Mammary epithelial cell (primary cell): ENCODE measurements at places on chromosomes 3 and 15.
A peak's percentile ranks its signal among the peaks of the same experiment; 100 is the strongest.

DNA sequence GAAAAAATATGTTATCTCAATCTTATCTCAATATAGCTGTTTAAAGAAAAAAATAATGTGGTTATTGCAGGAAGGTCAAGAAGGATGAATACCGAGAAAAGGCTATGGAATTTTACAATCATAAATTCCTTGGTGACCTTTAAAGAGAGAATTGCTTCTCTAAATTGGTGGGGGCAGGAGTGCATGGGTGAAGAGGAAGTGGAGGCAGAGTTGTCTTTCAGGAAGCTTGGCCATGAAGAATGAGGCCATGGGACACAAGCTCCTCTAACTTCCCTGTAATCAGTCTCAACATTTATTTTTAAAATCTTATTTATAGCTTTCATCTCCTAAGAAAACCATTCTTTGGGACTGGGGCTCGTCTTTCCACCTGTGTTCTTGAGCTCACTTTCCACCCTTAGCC is 22.4 kb upstream of the ALDH1A2 start:
- no peak for DNase-seq

- DNase-seq = no peak
Measured at GRCh38 chr15:66045542-66045941, 176.3 kb downstream of the RAB11A start.

- no peak for DNase-seq
Measured at GRCh38 chr3:157300094-157300493, 136.6 kb upstream of the PTX3 start.

DNA sequence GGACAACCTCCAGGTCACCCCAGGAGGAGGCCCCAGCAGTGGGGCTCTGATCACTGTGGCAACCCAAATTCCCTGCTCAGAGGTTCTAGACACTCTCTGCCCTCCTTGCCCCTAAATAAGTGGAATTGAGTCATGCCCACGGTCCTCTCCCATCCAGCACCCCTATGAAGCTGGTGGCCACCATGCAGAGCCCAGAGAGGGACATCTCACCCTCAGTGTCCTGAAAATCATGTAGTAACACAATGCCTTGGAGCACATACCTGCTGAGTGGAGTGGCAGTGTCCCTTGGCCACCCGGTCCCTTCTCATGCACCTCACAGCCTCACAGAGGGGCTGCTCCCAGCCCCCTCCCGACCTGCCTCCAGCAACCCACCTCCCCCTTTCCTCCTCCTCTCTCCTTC is 114.3 kb upstream of the MEF2A start:
- no peak for DNase-seq

DNA sequence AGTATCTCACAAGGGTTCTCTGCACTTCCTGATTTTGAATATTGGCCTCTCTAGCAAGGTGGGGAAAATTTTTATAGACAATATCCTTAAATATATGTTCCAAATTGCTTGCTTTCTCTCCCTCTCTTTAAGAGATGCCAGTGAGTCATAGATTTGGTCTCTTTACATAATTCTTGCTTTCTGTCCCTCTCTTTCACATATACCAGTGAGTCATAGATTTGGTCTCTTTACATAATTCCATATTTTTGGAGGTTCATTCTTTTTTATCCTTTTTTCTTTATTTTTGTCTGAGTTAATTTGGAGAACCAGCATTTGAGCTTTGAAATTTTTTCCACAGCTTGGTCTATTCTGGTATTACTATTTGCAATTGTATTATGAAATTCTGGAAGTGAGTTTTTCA is 77.7 kb upstream of the NUDT16 start:
- peak; percentile 18 for DNase-seq

- no peak for DNase-seq
Measured at GRCh38 chr15:28936081-28936480, 50.3 kb downstream of the APBA2 start.

- DNase-seq = no peak
Measured at GRCh38 chr3:179794355-179794754, 141.5 kb downstream of the USP13 start.

DNA sequence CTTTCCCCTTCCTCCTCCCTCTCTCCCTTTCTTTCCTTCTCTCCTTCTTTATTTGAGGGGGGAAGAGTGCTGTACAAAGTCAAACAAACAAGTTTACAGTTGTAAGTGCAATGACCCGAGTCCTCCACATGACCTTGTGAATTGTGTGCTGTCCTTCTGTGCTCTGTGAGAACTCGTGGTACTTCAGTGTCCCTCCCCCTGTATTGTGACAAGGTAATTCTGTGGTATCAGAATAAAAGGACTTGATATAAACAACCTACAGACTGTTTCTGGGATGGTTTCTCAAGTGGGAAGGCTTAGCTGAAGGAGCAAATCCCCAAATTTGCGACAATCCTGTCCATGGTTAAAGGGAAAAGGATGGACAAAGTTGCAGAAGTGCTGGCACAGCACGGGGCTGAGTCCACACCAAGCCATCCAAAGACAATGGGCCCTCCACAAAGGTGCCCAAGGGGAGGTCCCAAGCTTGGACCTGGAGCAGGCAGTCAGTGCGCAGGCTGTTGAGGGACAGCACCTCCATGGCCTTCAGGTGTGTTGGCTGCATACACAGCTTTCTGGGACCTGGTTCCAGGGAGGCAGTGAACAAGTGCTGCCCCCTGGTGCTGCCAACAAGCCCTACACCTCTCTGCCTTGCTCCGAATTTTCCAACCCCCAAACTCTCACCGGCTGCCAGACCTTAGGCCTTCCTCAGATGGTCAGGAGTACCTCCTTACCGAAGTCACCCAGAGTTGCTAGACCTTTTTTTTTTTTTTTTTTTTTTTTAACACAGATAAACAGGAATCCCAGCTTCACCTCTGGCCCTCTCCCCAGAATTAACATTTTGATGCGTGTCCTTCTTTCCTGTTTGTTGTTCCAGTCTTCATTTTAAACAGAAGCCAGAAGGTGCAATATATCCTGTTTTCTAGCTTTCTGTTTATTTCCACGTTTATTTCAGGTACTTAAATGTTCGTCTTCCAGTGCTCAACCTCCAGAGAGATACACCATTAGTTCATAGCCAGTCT is 2.6 kb upstream of the APEH start:
- DNase-seq = peak; percentile 61

GRCh38 chr15:58399739-58400138 is 32.1 kb upstream of the LIPC start:
- DNase-seq = no peak

- DNase-seq = no peak
Measured at GRCh38 chr15:67968564-67968963, 85.6 kb upstream of the PIAS1 start.

DNA sequence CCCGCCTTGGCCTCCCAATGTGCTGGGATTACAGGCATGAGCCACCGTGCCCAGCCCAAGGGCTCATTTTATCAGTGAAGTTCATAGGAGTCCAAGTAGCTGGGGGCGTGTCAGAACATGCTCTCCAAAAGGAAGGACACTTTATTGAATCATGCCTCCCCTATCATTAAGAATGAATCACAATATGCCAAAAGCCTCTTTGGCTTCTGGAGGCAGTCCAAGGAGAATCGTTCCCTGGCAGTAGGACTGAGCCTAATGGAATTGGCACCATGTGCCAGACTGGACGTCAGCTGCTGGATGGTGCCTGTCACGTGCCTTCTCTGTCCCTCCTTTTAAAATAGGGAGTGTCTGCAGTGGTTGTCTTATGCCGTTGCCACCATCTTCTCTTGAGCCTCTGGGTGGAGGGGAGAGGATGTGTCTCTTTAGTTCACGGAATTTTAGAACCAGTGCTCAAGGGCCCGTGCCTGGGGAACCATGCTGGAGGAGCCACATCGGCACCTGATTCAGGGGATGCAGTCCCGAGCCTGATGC is 234.7 kb upstream of the LYSMD4 start:
- peak; percentile 86 for DNase-seq

DNA sequence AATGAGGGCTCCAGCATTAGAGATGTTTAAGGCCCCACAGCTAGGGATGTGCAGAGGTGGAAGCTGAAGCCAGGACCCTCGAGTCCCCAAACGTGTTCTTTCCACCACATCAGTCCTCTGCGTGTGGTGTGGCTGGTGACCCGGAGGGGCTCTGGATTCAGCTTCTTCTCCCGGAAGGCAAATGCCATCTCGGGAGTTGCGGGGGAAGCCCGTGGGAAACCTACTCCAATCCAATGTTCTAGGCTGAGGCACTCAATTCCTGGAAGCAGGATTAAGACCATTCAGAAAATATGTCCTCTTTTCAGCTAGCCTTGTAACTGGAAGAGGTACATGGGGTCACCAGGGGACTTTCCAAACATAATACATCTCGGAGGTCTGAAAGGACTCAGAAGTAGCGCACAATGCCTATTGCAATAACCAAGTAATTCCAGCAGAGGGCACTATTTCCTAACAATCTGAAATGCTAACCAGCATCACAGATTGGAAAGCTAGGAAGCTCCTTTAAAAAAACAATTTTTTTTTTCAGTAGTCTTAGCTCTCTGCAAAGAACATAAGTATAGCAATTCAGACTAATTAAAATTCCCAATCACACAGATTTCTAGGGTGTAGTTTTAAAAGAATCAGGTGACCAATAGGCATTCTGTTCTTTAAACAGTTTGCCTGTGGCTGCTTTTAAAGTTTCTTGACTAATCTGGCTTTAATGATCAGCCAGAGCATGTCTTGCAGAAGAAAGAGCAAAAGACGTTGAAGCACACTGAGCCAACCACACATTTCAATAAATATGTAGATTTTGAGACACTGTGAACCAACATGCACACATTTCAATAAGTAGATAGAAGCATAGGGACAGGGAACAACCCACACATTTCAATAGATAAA is 36.1 kb downstream of the BNC1 start:
- peak; percentile 62 for DNase-seq

DNA sequence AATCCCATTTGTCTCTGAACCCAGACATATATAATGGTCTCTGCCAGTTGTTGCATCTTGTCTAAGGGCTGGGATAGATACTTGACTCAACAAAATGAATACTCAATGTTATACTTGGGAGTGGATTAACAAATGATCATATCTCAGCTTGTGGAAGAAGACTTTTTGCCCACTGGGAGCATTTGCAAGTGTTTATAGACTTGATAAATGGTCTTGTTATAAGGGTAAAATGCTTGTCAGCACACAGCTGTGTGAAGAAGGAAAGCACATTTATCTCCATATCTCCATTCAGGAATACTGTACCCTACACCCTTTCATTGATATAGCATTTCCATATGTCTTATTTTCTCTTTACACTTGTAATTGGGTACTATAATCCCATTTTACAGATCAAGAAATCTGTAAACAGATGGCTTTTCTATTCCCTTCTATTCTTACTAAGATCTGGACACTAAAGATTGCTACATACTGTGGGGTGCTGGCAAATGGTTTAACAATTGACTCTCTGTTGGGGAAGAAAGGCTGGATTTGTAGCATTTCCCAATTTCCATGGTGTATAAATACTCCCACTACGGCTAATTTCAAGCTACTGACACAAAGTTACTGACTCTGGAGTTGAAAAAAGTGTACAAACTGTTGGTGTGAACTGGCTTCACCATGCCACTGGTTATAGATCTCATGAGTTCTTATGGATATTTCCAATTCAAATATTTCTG is 154.6 kb downstream of the CHST2 start:
- DNase-seq = no peak

- DNase-seq = no peak
Measured at GRCh38 chr3:17094551-17094950, 209.8 kb downstream of the PLCL2 start.

DNA sequence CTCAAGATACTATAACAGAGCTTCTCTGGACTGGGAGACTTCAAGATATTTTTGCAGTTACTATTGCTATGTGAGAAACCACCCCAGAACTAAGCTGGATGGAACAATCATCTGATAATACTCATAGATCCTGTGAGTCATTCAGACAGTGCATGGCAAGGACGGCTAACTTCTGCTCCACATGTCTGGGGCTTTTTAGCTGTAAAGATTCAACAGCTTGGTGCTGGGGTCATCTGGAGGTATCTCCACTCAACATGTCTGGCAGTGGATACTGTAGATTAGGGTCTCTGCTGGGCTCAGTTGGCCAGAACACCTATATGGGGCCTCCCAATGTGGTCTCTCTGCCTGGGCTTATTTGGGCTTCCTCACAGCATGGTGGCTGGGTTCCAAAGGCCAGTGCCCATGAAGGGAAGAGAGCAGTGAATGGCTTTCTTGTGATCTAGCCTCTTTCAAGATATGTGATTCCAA is 117.3 kb upstream of the SLC7A14 start:
- peak; percentile 82 for DNase-seq

GRCh38 chr15:89971592-89971997 is 29.5 kb upstream of the ZNF710 start:
- peak; percentile 39 for DNase-seq

GRCh38 chr3:53799338-53799865 is 46.8 kb downstream of the CHDH start:
- DNase-seq = no peak

- peak; percentile 71 for DNase-seq
Measured at GRCh38 chr3:102229062-102229655, 205.7 kb upstream of the ZPLD1 start.

DNA sequence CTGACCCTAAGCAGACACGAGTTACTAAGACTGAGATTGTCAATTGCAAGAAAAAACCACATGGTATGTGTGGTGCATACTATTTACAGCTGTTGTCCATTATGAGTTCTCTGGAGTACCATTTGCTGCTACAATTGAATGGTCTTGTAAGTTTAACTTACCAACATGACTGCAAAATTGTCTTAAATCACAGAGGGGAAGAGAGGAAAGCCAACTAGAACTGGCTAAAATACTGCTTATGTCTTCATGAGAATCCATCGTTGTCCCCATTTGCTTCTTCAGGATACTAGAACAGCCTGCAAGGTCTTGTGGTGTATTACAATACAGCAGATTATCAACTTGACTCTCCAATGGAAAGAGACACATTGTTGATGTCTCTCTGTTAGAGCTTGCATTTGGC is 313.2 kb downstream of the AGBL1 start:
- no peak for DNase-seq

DNA sequence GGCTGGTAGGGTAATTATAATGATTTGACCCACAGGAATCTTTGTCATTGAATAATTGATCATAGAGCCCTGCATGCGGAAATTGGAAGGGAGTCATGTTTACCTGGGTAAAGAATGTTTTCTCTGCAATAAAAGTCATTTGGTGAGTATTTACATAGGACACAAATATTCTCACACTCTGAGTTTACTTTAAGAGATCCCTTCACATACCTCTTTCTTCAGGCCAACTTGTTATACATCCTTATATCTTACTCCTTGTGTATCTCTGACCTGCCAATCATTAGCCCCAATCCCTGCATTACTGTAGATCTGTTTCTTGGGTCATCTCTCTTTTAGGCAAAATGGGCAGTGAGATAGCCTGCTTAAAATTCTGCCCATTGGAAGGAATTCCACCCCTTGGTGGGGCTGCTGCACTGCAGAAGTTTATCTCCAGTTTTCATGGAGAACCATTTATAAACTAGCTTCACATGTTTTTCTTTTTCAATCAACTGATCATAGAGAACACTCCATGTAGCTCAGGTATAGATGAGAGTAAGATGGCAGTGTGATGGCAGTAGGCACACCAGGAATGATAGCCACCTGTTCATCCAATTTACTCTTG is 46.2 kb downstream of the ILDR1 start:
- peak; percentile 47 for DNase-seq

GRCh38 chr15:25403771-25404170 is 35.1 kb downstream of the UBE3A start:
- no peak for DNase-seq

GRCh38 chr15:41897363-41897799 is 3.5 kb upstream of the SPTBN5 start:
- DNase-seq = no peak
